ENCODE measurements at places on chromosomes 3 and 15.

DNA sequence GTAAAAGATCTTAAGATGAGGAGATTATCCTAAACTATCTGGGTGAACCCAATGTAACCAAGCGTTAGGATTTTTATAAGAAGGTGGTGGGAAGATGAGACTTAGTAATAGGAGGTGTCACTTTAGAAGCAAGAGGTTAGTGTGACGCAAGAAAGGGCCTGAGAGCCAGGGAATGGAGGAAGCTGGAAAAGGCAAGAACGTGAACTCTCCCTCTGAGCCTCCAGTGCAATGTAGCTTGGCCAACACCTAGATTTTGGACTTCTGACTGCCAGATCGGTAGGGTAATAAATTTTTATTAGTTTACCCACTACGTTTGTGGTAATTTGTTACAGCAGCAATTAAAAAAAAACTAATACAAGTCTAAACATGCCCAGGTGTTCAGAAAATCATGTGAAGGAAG is 20.8 kb upstream of the CNTN6 start:
- no peak for DNase-seq

DNA sequence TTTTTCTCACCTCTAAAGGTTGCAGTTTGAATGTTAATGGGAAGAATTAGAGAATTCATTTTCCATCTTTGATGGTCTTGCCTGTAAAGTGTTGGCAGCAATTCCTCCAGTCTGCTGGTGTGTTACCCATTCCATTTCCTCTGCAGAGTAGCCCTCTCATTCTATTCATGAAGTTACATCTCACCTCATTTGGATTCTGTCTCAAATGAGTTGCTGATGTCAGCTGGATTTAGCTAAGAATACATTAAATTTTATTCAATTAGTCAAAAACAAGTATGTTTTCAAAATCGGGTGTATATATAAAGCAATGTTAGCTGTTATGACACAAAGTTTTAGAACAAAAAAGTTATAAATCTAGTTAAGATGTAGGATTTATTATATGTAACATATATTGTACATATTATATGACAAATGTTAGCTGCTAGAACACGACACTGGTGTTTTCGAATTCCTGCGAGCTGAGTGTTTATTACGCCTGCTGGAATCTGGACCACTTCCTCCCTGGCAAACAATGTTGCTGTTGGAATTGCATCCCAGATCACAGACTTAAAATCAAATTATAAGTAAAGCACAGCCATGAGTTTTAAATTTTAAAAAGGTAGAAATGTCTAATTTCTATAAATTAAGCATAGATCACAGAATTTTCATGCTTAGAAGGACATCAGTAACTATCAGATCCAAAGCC is 516.2 kb downstream of the OCA2 start:
- DNase-seq: no peak

GRCh38 chr3:64871834-64872249 is 184.0 kb upstream of the ADAMTS9 start:
- DNase-seq: no peak

DNA sequence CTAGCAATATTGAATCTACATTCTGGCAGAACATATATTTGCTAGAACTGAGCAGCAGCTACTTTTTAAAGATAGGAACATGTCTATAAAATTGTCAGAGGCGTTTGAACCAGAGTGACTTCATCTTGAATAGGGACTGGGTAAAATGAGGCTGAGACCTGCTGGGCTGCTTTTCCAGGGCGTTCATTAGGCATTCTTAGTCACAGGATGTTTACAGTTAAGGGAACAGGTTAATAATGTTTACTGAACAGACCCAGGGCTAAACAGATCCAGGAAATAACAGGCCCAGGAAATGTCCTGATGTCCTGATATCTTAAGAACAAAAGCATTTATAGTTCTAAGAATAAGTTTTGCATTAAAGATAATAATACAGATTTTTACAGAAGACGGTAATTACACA is 34.5 kb upstream of the B3GALNT1 start:
- no peak for DNase-seq

DNA sequence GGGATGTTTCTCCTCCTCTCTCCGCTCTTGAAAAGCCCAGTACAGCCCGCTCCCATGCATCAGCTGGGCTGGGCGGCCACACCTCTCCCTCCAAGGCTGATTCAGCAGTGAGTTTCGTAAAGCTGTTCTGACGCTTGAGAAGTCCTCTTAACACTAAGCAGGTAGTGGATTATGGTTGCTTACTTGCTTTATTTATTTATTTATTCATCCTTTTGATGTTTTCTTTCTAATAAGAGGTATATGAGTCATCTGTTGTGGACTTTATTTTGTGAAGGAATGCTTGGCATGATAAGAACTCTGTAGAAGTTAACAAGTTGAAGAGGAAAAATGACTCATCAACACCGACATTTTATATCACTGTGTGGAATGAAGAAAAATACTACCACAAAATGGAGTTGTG is 285.0 kb downstream of the SQOR start:
- no peak for DNase-seq

DNA sequence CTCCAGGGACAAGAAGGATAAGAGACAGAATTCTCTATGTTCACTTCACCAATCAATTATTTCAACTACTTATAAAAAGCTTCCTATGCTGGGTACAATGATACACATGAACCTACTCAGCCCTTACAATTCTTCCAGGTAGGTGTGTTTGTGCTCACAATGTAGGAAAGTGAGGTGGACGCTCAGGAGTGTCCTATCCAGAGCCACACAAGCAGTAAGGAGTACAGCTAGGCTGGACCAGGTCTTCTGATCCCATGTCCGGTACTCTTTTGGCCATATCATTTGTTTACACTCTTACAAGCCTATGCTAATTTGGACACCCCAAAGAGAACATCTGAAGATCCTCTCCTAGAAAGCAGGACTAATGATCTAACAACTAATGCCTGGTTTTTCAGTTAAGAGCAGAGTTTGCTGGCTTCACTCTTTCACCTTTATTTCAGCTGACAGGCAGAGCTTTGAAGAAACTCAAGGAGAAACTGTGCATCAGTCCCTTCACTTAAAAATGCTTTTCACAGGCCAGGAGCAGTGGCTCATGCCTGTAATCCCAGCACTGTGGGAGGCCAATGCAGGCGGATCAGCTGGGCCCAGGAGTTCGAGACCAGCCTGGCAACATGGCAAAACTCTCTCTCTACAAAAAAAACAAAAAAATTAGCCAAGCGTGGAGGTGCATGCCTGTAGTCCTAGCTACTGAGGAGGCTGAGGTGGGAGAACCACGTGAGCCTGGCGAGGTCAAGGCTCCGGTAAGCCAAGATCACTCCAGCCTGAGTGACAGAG is 27.5 kb downstream of the IGF2BP2 start:
- DNase-seq: no peak

All from stimulated activated CD4-positive, alpha-beta T cell treated with anti-CD3 and anti-CD28 coated beads, TNF-alpha, amount 100 ng/mL, for 24 hours (primary cell).